T47D (cell line): ENCODE measurements at places on chromosomes 1 and 21.

GRCh38 chr1:5758859-5759578, 233.2 kb downstream of the NPHP4 start:
- DNase-seq, result no peak

- DNase-seq, result peak; percentile 52
Observed at GRCh38 chr1:11645670-11646265, 8.5 kb downstream of the FBXO2 start.

GRCh38 chr1:15843826-15844572, 3.5 kb upstream of the SPEN start:
- DNase-seq, result no peak

- no peak for DNase-seq
Observed at GRCh38 chr1:48415050-48415449, 57.0 kb downstream of the SPATA6 start.

DNA sequence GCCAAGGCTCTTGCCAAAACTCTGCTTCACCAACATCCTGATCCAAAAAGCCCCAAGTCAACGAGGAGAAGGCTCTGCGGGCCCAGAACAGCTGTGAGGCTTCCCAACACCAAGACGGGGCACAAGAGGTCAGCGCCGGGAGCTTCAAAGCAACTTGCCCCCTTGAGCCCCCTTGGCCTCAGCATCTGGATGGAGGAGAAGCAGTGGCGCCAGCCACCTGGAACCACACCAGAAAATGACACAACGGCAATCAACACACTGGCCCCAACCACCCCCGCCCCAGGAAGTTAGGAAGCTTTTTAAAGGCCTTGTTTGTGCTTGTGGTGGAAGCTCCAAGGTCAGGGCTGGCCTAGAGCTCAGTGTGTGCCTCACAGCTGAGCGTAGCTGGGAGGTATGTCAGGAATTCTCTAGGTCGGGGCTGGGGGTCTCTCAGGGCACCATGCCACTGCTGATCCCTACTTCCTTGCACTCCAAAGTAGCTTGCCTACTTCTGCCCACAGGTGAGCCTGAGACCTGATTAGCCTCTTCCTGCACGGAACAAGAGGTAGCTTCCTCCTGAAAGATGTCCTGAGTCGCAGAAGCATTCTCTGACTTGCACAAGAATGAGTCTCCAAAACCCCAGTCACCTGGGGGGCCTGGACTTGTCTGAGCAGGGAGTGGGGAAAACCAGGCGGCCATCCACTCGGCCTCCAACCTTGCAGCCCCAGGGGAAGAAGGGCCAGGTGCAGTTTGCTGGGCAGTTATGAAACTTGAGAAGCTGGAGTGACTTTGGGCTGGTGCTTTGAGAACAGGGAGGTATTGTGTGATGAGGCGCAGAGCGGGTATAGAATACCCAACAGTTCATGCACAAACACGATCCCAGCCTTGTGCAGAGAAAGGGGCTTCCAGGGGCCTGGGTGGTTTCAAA, 9.7 kb upstream of the SRP9 start:
- no peak for DNase-seq

DNA sequence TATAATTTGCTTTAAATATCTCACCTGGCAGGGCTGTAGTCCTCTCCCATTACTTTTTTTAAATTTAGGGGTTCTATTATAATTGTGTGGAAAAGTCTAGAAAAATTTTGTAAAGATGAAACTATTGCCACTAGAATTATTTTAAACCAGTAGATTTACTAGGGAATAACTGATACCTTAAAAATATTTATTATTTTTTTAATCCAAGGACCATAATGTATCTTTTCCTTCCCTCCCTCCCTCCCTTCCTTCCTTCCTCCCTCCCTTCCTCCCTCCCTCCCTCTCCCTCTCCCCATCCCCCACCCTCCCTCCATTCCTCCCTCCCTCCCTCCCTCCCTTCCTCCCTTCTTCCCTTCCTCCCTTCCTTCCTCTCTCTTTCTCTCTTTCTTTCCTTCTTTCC, 90.5 kb downstream of the DNM3 start:
- no peak for DNase-seq

DNA sequence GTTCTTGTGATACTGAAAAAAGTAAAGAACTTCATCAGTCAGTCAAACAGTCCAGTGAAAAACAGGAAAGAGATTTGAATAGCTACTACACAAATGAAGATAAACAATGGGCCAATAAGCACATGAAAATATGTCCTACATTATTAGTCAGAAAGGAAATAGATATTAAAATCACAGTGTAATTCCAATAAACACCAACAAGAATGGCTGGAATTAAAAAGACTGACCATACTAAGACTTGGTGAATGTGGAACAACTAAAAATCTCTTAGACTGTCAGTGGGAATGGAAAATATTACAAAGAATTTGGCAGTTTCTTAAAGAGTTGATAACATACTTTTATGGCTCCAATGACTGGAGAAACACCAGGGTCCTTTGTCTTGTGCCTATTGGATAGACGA, 241.8 kb upstream of the USP24 start:
- DNase-seq, result no peak

DNA sequence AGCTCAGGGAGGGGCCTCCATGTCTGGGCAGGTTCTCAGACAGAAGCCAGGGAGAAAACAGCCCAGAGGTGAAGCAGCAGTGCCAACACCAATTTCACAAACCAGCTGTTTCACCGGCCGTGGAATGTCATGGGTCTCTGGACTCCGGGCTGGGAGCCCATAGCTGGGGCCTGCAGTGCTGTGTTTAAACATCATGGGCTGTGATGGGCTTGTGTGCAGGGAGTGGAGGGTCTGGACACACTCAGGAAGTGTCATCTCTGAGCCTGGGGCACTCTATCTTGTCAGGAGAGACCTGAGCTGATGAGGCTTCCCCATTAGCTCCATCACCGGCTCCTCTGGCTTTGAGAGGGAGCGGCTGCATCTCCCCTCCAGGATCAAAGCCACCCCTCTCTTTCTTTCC, 173.6 kb upstream of the IGSF21 start:
- no peak for DNase-seq
